ENCODE measurements at places on chromosomes 13 and 19.

DNA sequence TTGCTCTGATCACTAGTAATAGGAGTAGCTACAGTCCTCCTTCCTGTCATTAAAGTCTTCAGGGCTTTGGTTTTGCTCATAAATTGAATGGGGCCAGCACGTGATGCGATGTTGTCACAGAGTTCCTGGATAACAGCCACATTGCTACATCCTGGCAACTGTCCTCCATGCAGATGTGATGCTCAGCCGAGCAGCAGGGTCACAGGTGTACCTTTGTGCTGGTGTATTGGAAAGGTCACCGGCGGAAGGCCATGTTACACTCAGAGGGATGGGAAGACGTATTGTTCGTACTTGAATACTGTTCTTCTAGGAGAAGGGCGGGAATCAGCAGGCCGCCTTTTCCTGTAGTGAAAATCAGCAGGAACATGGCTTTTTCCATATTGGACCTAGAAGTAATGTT, 713.8 kb upstream of the GPC6 start:
- no peak for DNase-seq

DNA sequence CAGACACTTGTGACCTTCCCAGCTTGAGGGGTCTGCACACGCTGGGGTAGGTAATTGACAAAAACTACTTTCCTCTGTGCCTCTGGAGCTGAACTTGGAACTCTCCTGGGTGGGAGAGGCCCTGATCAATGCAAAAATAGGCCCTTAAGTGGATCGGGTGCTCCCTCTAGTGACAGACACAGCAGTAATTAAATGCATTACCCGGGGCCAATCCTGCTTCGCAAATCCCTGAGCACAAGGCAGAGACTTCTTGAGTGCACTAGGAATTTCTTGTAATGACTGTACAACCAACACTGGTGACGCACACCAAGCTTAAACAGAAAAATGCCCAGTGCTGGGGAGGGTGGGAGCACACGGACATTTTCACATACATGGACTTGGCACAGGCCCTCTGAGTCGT, 10.6 kb upstream of the UBE2S start:
- DNase-seq = peak; percentile 27

DNA sequence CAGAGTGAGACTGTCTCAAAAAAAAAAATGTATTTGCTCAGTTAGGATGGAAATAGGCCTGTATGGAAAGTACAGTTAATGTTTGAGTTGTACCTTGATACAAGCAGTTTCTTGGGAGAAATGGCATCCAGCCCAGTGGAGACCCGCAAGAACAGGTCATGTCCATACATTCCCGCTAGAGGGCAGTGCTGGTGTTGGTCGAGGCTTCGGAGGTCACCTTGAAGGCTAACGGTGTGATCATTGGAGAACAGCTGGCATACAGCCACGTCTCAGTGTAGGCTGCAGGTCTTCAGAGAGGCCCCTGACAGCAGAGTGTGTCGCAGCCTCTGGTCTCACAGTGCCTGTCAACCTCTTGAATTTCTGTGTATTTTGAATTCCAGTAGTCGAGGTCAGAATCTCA, 7.5 kb downstream of the ZNF610 start:
- DNase-seq = peak; percentile 27

DNA sequence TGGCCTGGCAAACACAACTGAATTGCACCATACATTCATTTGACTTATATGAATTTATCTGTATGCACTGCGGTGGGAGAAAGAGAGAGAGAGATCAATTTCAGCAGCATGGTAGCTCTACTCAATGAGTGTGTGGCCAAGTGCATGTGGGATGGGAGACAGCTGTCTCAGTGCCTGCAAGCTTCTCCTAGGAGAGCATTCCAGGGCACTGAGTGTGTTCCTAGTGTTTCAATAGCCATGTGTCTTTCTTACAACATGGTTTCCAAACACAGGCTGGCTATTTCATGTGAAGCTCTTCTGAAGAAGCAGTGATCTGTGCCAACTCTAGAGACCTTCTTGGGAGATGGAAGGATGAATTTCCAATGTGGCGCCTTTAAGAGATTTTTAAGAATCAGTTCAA, 43.5 kb downstream of the NEK5 start:
- no peak for DNase-seq

GRCh38 chr19:28656644-28657043, 556.3 kb downstream of the UQCRFS1 start:
- DNase-seq = no peak

DNA sequence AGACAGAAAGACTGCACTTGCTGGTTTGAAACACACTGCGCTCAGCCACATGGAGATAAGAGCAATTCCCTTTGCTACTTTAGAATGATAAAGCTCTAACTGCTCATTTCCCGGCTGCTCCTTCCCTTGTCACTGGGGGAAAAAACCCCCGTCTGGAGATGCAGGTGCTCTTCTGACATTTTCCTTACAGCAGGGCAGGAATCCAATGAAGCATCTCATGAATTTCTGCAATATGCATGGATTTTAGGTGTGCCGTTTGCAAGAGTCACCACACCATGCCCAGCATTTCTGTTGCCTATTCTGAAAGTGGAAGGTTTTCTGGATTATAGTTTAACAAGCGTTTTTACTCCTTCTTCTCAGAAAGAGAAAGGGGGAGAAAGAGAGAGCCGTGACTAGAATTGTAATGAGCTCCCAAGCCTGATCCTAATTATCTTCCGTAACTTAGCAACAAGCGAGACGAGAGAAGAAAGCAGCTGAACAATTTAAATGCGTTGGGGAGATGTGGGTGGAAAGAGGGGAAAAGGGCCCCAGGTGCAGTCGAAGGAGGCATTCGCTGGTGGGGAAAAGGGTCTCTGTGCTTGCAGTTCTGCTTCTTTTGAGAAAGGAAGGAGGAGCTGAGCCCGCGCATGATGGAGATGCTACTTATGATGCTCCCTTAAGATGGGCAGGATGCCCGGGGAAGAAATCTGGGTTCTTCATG, 76.6 kb upstream of the SPATA13 start:
- no peak for DNase-seq

- no peak for DNase-seq
Observed at GRCh38 chr19:43575955-43576878, 616 bp downstream of the PINLYP start.

DNA sequence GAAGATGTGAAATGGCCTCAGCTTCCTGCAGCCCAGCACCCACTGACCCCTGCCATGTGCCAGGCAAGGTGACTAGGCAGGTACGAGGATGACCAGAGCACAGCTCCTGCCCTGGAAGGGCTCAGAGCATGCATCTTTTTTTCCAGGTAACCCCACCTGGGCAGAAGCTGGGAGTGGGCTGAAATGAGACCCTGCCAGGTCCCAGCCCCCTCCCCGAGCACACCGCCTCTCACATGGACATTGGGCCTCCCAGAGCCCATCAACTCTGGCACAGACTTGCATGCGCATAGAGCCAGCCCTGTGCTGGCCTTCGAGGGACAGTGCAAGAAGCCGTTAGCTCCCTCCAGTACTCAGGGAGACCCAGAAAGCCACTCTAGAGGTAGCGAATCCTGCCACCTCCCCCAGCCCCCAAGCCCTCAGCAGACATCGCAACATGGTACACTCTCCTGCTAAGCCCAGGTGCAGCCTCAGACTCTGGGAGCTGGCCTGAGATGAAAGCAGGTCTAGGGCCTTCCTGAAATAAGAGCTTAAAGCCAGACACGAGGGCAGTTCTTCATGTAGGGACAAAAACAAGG, 8.9 kb upstream of the VSTM2B start:
- no peak for DNase-seq

DNA sequence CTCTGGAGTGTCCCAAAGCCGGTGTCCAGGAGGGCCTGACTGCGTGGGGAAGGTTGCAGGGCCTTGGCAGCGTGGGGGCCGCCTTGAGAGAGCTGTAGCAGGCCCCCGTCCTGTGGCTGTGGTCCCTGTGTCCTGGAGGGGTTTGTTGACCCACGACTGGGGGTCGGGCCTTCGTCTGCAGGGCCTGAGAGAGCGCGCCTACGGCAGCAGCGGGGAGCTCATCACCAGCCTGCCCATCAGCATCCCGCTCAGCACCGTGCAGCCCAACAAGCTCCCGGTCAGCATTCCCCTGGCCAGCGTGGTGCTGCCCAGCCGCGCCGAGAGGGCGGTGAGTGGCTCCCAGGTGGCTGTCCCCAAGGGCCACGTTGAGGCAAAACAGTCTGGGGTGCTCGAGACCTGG, 18.5 kb downstream of the PLEKHJ1 start:
- DNase-seq = no peak

DNA sequence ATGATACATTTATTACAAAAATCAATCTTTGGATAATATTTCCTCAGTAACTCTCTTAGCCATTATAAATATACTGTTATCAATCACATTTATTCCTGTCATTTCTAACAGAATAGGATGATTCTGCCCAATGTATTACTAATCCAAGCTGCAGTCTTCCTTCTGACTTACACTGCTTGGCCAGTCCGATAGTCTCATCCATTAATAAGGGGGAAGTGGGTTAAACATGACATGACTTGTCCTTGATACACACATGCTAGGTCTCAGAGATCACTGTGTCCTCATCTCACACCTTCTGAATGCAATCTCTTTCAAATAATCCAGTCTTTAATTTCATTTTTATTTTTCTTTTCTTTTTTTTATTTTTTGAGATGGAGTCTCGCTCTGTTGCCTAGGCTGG, 18.8 kb downstream of the SACS start:
- DNase-seq = no peak

- no peak for DNase-seq
Observed at GRCh38 chr13:110520431-110521295, 40.9 kb downstream of the RAB20 start.
